Kidney (tissue), 22 donors: ENCODE measurements at places on chromosomes 4 and X. TPM values are rescaled to one million over a fixed set of nuclear protein-coding genes. Genes with fewer than 3 reads are reported as not detected.

The ADAMTS3 gene
- 4.2 TPM for total RNA-seq

The PPEF2 gene
- not detected for total RNA-seq

The SSX4B gene
- not detected for total RNA-seq

The CSN1S1 gene
- total RNA-seq: not detected

The GAGE1 gene
- not detected for total RNA-seq

The HHIP gene
- total RNA-seq: 0.85 TPM

The GPR50 gene
- total RNA-seq: not detected

The VCX3B gene
- total RNA-seq: 0.38 TPM
